ENCODE measurements at places on chromosomes 6 and 20.

- no peaks in the 10 kb centered on the region for H3K36me3 ChIP-seq
- no peaks in the 10 kb centered on the region for H3K27me3 ChIP-seq
- H3K27ac ChIP-seq = no peak overlapping the region
- H3K4me3 ChIP-seq = no peak overlapping the region
- no peaks in the 10 kb centered on the region for H3K4me1 ChIP-seq
- no peak for DNase-seq
Observed at GRCh38 chr6:49328051-49328744, 134.9 kb downstream of the MMUT start.

GRCh38 chr20:37396416-37397075 lies 50.6 kb downstream of the SRC start:
- H3K4me1 ChIP-seq = peaks cover 23% of the 10 kb centered on the region
- no peaks in the 10 kb centered on the region for H3K27me3 ChIP-seq
- no peak for DNase-seq
- H3K4me3 ChIP-seq = no peak overlapping the region
- no peak overlapping the region for H3K27ac ChIP-seq
- no peaks in the 10 kb centered on the region for H3K36me3 ChIP-seq

DNA sequence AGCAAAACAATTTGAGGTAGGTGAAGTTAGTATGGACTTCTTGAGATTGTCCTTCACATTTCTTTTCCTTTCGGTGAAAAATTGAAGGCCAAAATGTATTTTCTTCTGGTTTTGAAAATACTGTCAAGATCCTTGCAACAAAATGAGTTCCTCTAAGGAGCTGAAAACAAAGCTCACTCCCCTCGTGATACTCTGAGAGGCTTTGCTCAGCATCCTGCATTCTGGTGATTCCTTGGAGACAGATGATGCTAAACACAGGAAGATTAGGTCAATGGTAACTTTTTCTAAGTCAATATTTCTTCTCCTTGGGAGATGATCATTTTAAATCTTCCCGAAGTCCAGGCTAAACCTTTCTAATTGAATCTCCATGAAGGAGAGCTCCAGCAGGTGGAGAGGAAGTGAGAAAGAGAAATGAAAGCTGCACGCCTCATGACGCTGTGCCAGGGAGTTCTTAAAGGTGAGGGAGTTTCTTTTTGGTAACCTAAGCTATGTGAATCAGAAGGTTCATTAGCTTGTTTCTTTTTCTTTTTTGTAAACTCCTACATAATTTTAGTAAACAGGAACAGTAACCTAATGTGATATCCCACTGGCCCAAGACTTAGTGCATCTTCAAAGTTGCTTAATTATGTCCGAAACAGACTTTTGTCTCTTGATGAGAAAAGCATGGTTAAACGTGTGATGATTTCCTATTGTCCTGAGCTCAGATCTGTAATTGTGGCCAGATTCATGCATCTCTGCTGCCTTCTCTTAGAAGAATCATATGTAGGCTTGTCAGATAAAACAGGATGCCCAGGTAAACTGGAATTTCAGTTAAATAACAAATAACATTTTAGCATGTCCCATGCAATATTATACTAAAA lies 15.0 kb downstream of the ESR1 start:
- no peak overlapping the region for H3K4me3 ChIP-seq
- no peaks in the 10 kb centered on the region for H3K27me3 ChIP-seq
- no peak for DNase-seq
- no peaks in the 10 kb centered on the region for H3K4me1 ChIP-seq
- H3K27ac ChIP-seq = no peak overlapping the region

GRCh38 chr6:11296449-11297375 lies 64.2 kb upstream of the NEDD9 start:
- H3K36me3 ChIP-seq = no peaks in the 10 kb centered on the region
- H3K27me3 ChIP-seq = no peaks in the 10 kb centered on the region
- H3K27ac ChIP-seq = no peak overlapping the region
- H3K4me1 ChIP-seq = no peaks in the 10 kb centered on the region
- no peak overlapping the region for H3K4me3 ChIP-seq

- H3K4me3 ChIP-seq = no peak overlapping the region
- H3K27me3 ChIP-seq = no peaks in the 10 kb centered on the region
- H3K27ac ChIP-seq = no peak overlapping the region
- no peaks in the 10 kb centered on the region for H3K36me3 ChIP-seq
- DNase-seq = no peak
Observed at GRCh38 chr6:29620630-29621029, 12.4 kb downstream of the GABBR1 start.

- H3K36me3 ChIP-seq = no peaks in the 10 kb centered on the region
- no peaks in the 10 kb centered on the region for H3K27me3 ChIP-seq
- no peak overlapping the region for H3K27ac ChIP-seq
- no peak overlapping the region for H3K4me3 ChIP-seq
Observed at GRCh38 chr6:37614491-37614890, 83.2 kb downstream of the MDGA1 start.

Measured in tibial nerve (tissue), 4 donors.